T-helper 17 cell (primary cell): ENCODE measurements at places on chromosomes 5 and 9.

DNA sequence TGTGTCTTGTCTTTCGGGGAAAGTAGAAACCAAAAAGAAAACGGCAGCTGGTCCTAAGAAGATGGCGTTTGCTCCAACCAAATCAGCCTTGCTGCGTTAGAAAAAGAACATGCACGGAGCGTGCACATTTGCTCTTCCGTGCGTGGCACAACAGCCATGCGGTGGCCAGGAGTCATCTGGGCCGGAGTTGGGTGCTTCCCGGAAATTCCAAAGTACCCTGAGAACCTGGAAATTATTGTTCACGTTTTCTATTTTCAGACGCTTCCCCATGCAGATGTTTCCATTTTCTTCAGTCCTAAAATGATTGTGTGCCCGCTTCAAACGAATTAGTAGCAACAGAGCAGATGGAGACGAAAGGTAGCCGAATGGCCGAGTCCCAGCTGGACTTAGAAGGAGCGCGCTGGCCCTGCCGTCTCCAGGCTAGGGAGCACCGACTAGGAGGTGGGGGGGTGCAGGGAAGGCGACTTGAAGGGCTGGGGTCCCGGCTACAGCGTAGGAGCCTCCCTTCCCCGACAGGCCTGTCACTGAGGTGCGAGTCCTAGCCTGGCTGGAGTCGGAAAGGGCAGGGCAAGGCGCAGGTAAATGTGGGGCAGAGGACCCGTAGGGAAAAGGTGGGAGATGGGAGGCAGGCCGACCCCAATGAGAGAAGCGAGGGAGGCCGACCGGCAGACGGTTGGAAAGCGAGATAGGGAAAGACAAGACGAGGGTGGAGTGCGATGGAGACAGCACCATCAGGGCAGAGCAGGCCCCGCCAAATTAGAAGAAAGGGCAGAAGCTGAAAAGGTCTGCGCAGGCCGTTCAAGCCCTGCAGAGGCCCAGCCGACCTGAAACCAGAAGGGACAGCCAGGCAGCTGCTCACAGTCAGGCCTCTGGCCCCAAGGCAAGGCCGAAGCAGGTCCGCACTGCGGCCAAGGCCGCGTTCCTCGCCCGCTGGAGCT is 1.4 kb downstream of the BARX1 start:
- DNase-seq: no peak

GRCh38 chr5:56090793-56091460 is 96.2 kb upstream of the IL6ST start:
- DNase-seq: no peak

DNA sequence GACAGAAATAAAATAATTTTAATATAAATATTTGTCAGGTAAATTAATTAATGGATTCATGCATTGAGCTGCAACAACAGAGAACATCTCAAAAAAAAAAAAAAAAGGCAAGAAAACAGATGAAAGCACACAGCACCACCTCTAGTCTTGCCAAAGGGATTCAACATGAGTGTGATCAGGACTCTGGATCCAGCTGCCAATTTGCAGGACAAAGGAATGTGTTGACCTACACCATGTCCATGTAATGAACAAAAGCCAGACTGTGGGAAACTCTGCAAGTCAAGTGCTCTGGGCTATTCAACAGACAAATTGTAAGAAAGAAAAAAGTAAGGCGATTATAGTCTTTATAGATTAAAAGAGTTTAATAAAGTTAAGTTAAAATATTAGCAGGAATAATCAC is 769.3 kb downstream of the TLR4 start:
- no peak for DNase-seq

- no peak for DNase-seq
Observed at GRCh38 chr5:153496835-153497234, 6.4 kb downstream of the GRIA1 start.

DNA sequence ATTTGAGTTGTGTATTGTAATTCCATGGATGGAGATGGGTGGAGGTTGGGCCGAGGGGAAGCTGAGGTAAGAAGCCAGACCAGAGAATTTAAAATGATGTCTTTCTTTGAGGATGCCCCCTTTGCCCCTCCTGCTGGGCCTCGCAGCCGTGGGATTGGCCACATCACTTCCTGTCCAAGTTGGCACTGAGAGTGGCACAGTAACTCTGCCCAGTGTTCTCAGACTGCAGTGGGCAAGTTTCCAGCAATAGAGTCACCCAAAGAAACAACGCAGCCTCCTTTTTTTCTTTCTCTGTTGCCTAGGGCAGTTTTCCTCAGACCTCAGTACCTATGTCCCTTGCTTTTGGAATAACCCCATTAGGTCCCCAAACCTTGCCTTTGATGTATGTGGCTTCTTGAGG is 306.6 kb upstream of the DMRT1 start:
- DNase-seq: no peak

DNA sequence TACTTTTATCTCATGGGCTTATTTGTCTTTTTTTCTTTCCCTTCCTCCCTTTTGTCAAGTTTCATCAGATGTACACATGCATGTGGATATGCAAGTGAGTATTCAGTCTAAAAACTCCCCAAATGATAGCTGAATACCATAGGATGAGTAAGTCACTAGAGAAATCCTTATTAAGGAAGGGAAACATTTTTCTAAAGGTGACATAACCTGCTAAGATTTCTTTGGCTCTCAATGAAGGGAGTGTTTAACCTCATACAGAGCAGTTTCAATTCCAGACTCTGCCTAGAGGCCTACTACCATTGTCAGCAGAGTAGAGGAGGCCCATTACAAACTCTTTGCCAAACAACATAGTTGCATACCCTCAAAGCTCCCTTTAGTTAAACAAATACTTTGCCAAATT is 192.4 kb downstream of the ARHGEF28 start:
- no peak for DNase-seq

DNA sequence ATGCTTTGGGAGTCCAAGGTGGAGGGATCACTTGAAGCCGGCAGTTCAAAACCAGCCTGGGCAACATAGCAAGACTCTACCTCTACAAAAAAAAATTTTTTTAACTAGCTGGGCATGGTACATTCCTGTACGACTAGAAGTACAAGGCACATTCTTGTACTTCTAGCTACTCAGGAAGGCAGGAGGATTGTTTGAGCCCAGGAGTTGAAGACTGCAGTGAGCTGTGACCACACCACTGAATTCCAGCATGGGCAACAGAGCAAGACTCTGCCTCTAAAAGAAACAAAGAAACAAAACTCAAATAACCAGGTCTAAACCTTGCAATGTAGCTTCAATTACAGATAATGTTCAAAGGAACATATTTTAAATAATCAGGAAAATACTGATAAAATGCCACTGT is 56.2 kb downstream of the SSBP2 start:
- no peak for DNase-seq

GRCh38 chr9:108766626-108767161 is 89.1 kb downstream of the ACTL7B start:
- no peak for DNase-seq

GRCh38 chr5:112276991-112277390 is 142.1 kb downstream of the EPB41L4A start:
- no peak for DNase-seq

DNA sequence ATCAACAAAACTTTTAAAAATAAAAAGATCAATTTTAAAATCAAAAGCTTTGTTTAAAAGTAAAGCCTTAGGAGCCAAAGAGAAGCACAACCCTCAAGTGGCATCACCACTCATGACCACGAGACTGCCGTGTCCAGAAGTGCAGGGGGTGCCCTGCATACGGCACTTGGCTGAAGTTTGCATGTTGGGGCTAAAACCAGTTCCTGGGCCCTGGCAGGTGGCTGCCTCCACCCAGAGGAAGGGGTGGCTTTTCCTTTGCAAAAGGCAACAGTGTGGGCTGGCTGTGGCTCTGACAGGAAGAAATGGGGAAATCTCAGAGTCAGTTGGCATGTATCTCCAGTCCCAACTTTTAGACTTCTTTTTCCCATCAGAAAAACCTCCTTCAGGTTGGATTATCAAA is 15.3 kb downstream of the TRMO start:
- no peak for DNase-seq

GRCh38 chr9:134636149-134636507 is 5.5 kb upstream of the COL5A1 start:
- no peak for DNase-seq

- no peak for DNase-seq
Observed at GRCh38 chr9:136331556-136332481, 4.5 kb downstream of the GPSM1 start.

- DNase-seq: no peak
Observed at GRCh38 chr5:55427157-55427556, 107.6 kb downstream of the PLPP1 start.
